ENCODE measurements at places on chromosomes 12 and 14. TPM values are rescaled to one million over a fixed set of nuclear protein-coding genes. Genes with fewer than 3 reads are reported as not detected.

Gene PLEKHH1
- total RNA-seq = 11.8 TPM

Gene PMCH
- total RNA-seq = not detected

Gene FSCB
- not detected for total RNA-seq

Gene IRAK3
- total RNA-seq = 7.8 TPM

Gene SLCO1C1
- total RNA-seq = 0.54 TPM

Gene IL23A
- total RNA-seq = 1.8 TPM

Gene CLEC4C
- total RNA-seq = not detected

Gene IL22
- total RNA-seq = not detected

Gene ITGA5
- total RNA-seq = 9.5 TPM

Gene PLEKHA5
- 57.9 TPM for total RNA-seq

Gene BCAT1
- total RNA-seq = 0.98 TPM

Gene PPM1A
- 38.9 TPM for total RNA-seq

Gene SERPINA10
- total RNA-seq = not detected

Gene BEST3
- 0.88 TPM for total RNA-seq

Gene DRAM1
- total RNA-seq = 28.1 TPM

DNA sequence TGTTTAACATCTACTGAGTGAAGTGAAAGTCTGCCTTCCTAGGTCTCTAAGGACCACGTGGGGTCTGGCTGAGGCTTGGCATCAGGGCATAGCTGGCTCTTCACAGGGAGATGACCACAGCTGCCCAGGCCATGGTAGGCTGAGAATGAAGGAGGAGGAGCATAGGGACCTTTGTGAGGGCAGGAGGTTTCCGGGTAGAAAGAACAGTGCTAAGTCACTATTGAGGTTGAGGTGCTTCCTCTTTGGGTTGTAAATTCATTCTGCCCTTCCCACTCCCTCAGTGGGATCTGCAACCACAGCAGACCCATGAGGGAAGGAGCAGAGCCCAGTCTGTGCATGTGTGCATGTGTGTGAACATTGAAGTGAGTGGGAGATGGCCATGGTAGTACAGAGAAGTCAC, 909.6 kb downstream of the VRK1 start:
- no peak for DNase-seq

DNA sequence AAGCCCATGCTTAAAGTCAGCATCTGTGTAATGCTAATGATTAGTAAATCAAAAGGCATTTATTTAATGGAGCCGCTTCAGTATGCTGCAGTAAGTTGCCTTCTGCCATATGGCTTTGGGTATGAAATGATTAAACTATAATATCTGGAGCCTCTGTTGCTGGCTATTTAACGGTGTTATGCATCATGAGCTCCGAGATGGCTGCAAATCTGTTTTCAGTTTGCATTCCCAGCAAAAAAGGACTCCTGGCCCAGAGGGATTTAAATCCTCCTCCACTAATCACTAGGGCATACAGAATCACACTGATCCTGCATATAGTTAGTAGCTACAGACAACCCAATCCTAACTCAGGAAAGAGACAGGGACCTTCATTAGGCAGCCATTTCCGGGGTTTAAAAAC, 171.5 kb upstream of the EEA1 start:
- DNase-seq = no peak

DNA sequence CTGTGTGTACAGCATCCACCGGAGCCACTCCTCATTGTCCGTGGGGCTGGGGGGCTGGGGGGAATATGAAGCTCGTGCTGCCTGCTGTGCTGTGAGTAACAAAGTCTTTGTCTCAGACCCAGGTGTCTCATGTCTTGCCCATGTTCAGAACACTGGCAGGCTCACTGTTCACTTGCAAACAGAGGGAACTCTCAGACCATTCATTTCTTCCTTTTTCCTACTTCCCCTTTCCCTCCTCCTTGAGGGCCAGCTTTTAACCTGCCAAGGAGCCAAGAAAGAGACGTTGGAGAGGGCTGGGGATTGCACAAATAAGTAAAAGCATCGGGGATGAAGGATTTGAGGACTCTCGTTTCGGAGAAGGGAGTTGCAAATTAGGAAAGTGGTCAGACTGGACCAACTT, 21.6 kb downstream of the GPR132 start:
- no peak for DNase-seq

DNA sequence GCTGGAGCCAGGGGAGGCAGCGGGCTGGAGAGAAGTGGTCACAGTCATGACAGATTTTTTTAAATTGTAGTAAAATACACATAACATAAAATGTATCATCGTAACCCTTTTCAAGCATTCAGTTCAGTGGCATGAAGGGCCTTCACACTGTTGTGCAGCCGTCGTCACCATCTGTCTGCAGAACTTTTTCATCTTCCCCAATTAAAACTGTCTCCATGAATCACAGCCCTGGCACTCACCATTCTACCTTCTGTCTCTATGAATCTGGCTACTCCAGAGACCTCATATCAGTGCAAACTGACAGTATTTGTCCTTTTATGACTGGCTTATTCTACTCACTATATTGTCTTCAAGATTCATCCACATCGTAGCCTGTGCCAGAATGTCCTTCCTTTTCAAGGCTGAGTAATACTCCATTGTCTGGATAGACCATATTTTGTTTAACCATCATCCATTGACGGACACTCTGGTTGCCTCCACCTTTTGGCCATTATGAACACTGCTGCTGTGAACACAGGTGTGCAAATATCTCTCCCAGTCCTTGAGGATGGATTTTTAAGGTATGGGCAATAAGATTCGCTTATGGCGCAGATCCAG, 91.5 kb upstream of the NCOR2 start:
- no peak for DNase-seq

GRCh38 chr12:32309811-32310736, 89.3 kb upstream of the FGD4 start:
- no peak for DNase-seq

GRCh38 chr12:88092771-88093170, 49.1 kb downstream of the CEP290 start:
- DNase-seq = no peak

DNA sequence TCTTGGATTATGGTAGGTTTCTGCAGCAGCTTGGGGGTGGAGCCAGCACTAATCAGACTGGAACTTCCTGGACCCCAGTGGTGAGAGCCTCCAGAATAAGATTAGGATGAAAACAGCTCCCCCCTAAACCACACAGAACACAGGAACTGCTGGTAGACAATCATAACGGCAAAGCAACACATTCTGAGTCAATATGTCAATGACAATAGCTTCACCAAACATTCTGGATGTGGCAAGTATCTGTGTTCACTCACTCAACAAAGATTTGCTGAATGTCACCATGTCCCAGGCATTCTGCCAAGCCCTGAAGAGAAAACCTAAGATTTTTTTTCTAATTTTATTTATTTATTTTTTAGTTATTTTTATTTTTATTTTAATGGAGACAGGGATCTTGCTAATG, 65.2 kb downstream of the LRRC74A start:
- no peak for DNase-seq

DNA sequence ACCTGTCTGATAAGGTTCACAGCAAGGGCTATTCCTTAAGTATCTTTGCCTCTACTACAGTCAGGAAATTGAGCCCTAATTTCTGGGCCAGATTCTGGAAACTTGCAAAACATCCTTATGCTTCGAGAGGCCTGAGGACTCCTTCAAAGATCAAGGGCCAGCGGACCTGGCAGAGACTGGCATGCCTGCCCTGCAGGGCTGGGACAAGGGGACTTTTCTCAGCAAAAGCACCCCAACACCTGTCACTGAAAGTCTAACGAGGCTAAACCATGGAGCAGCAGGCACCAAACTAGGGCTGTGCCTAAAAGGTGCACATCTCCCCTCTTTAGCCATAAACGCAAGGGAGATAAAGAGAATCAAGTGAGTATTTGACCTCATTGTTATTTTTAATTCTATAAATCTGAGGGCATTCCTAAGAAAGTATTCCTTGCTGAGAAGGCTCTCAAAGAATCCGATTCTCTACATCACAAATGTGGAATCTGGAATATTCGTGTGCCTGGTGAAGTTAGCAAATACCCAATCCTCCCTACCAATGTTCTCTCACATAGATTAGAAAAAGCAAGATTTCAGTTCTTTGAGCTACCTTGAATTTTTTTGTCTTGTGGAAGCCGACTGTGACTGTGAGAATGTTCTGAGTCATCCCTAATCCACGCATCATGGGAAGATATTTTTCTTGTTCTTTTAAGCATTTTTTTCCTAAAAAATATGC, 328.2 kb upstream of the NOVA1 start:
- no peak for DNase-seq

- no peak for DNase-seq
Observed at GRCh38 chr12:93594766-93595311, 22.4 kb downstream of the SOCS2 start.

- no peak for DNase-seq
Observed at GRCh38 chr12:122979001-122979907, 1.2 kb upstream of the ARL6IP4 start.

DNA sequence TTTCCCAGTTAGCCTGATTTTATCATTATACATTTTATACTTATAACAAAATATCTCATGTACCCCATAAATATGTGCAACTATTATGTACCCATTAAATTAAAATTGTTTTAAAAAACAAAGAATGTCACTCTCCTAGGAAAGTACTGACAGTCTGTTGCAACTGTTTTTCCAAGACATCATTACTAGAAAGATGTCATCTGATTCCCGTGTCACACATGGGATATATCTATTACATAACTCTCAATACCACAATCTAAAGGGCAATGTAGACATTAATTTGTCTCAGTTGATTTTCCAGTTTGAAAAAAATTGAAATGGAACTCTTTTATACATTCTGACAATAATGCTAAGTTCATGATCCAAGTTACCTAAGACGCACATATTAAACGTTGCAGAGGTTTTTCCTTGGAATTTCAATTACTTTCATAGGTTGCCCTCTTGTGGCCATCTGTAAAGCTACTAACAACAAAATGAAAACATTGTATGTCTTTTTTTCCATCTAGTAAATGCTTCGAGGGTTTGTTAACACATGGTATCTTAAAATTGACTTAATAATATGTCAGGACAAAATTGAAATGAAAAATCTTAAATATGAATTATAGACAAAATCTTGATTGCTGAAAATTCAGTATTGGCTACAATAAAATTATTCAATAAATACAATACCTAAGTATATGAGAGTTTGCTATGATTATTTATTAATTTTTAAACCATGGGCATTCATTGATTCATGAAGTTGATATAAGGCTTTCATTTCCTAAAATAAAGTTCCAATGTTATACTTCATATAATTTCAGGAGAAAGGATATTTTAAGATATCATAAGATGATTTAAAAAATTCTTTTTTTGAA, 131.6 kb downstream of the PPFIA2 start:
- peak; percentile 41 for DNase-seq

DNA sequence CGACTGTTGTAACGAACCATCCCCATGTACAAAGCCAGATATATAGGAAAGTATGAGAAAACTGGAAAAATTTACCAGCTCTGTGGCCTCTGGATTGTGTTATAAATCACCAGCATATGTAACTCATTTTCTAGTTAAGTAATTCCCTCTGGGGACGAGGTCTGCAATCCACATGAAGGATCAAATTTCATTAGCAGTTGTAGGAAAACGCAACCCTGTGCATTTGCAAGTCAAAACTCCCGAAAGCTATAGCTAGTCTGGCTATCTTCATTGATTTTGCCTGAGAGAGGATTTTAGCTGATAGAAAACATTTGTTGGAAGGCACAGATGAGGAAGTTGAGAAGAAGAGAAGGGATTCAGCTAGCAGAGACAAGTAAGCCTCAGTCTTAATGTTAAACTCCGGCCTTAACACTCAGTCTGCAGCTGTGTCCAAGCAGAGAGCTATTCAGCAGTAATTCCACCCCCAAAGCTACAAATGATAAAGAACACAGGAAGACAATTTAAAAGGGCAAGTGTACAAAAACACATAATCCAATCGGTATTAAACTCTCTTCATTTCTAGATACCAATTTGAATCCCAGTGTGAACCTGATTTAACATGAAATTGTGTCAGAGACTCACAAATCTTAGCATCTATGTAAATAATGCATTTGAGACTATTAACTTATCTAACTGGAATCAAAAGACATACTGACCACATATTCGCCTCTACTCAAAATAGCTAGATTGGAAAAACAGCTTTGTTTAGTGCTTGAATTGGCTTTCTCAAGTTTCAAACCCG, 54.2 kb upstream of the CERS5 start:
- no peak for DNase-seq

DNA sequence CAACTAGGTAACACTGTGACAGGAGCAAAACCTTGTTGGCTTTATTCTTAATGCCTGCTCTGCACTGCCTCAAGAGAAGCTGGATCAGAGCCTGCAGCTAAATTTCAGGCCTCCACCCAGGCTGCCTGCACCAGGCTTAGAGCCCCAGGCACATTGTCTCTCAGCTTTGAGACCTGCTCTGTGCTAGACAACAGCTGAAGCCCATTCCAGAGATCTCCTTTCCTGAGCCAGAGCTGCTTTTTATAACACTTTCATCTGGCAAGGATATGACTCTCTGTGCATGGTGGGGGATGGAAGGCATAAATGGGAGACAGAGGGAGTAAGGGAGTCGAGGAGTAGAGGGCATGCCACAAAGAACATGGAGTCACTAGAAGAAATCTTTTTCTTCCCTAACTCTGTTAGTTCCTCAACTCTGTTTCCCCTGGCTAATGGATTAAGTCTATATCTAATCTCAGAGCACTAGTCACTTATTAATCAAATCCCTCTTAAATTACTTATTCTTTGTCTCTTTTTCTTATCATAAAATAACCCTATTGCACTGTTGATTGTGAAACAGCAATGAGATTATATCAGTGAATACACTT, 27.1 kb upstream of the LUM start:
- no peak for DNase-seq

- DNase-seq = no peak
Observed at GRCh38 chr12:56011509-56012090, 9.2 kb upstream of the IKZF4 start.

- DNase-seq = peak; percentile 57
Observed at GRCh38 chr14:57871459-57872080, 5.7 kb upstream of the SLC35F4 start.

DNA sequence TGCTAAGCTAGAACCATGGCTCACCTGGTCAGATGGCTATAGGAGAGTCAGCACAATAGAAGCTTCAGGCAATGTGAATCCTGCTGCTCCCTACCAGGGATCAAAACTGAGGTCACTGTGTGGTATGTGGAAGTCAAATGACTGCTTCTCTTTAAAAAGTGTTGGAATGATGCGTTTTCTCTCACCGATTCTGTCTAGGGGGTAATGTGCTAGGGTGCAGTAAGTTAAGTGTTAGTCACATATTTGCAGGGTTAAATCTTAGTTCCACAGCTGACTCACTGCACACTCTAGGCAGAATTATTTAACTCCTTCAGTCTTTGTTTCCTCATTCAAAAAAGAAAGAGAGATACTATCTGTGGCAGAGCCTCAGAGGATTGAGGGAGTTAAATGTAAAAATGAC, 696.6 kb downstream of the DIO2 start:
- no peak for DNase-seq

- peak; percentile 69 for DNase-seq
Observed at GRCh38 chr12:84911271-84912197, 1.1 kb downstream of the SLC6A15 start.

GRCh38 chr14:51304438-51304837, 64.4 kb downstream of the TMX1 start:
- no peak for DNase-seq

GRCh38 chr12:78439666-78440065, 424.9 kb upstream of the SYT1 start:
- DNase-seq = no peak

All from Calu3 (cell line).